Stimulated activated naive CD4-positive, alpha-beta T cell treated with Interleukin-2 at 50 U/mL for 16 hours (primary cell): ENCODE measurements at places on chromosomes 6 and 20.

- no peak for DNase-seq
These were observed 6.4 kb downstream of the CDKAL1 start for GRCh38 chr6:20540683-20541082.

GRCh38 chr20:44135012-44135412, 52.0 kb downstream of the JPH2 start:
- no peak for DNase-seq

GRCh38 chr6:137227871-137228302, 8.7 kb upstream of the IFNGR1 start:
- DNase-seq, result no peak

DNA sequence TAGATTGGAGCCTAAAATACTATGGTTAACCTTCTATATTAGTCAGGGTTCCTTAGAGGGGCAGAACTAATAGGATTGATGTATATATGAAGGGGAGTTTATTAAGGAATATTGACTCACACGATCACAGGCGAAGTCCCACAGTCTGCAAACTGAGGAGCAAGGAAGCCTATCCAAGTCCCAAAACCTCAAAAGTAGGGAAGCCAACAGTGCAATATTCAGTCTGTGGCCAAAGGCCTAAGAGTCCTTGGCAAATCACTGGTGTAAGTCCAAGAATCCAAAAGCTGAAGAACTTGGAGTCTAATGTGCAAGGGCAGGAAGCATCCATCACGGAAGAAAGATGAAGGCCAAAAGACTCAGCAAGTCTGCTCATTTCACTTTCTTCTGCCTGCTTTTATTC, 133.5 kb upstream of the ADGRF1 start:
- no peak for DNase-seq

DNA sequence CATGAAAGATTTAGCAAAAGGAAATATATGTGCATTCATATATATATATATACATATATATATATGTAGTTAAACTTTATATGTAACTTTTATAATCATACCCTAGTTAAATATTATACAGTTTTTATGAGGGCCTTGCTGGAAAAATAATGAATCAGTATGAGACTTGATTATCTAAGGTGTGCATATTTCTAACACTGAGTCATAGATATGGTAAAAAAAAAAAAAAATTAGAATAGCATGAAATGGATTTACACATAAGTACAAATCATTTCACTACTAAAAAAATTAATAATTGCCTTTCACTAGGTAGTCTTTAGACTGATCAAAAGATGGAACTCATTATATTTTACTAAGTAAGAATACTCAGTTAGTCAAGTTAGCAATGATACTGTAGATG, 51.3 kb upstream of the DST start:
- DNase-seq, result no peak

DNA sequence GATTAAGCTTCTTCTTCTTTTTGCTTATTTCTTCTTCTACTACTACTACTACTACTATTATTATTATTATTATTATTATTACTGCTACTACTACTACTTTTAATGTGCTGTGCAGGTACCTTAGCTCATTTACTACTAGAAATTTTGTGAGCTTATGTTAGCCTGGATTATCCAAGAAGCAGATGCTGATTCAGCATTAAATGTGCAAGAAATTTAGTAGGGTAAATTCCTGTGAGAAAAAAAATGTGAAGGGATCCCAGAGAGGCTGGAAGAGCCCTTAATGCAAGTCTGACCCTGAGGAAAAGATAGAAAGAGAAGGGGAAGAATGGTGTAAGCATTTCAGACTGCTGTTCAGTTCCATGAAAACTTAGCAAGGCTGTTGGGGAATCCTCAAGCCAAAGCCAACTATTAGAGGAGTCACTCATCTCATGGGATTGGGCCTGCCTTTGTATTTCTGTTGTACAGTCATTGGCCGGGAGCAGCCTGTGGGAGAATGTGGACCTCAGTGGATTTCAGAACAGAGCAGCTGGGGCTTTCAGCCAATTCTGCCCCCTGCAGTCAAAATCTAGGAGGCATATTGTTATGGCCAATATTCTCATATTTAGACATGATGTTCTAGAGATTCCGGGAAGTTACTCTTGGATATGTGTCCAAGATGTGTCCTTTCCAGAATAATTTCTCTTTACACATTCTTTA, 37.2 kb upstream of the TSPYL1 start:
- no peak for DNase-seq

GRCh38 chr20:5772704-5773103, 22.5 kb downstream of the SHLD1 start:
- DNase-seq, result no peak

DNA sequence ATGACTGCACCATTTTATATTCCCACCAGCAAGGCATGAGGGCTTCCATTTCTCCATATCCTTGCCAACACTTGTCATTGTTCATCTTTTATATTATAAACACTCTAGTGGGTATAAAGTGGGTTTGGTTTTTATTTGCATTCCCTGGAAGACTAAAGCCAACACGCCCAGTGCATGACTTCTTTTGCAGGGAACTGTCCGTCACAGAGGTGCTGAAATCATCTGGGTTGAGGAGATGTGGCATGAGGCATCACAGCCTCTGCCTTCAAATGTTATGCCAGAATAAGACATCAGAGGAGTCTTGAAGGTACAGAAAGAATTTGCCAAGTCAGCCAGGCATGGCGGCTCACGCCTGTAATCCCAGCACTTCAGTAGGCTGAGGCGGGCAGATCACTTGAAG, 29.9 kb upstream of the FAM210B start:
- DNase-seq, result no peak
